NCI-H774 (cell line): ENCODE measurements at places on chromosomes 5 and 9.
A peak's percentile ranks its signal among the peaks of the same experiment; 100 is the strongest.

GRCh38 chr9:73611032-73611431, 459.4 kb downstream of the ANXA1 start:
- DNase-seq: no peak

DNA sequence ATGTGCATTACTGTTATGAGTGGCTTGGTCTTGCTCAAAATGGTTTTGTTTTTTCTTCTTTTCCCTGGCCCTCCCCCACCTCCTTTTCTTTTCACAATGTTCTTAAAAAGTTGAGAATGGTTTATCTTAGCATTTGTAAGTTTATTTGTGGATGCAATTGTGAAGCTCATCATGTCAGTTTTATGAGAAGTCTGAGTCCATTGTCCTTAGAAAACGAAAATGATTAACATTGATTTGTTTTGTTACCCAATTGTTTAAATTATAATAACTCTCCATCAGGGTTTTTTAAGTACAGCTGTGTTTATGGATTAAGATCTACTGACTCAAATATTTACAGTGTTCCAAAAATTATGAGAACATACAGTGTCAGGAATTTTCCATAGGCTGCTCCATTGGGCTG, 511.3 kb upstream of the PAPPA start:
- no peak for DNase-seq

- no peak for DNase-seq
Measured at GRCh38 chr9:129586685-129587084, 34.2 kb downstream of the C9orf50 start.

DNA sequence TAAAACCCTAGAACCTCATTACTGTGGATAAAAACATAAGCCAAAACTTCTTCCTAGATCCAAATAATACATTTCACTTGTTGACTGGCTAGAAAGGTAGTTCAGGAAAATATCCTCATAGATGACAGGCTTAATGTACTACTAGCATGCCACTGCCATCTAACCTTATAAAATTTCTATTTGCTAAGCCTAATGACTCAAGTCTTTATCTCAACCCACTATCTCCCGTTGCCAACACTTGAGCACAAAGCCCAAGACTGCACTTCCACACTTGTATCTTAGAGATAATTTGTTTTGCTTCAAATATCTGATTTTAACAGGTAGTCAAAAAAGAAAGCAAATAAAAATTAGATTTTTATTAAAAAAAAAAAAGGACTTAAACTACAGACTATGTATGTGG, 42.7 kb downstream of the FBXL17 start:
- DNase-seq: no peak

GRCh38 chr5:73204733-73205132, 31.7 kb downstream of the TMEM174 start:
- DNase-seq: no peak

DNA sequence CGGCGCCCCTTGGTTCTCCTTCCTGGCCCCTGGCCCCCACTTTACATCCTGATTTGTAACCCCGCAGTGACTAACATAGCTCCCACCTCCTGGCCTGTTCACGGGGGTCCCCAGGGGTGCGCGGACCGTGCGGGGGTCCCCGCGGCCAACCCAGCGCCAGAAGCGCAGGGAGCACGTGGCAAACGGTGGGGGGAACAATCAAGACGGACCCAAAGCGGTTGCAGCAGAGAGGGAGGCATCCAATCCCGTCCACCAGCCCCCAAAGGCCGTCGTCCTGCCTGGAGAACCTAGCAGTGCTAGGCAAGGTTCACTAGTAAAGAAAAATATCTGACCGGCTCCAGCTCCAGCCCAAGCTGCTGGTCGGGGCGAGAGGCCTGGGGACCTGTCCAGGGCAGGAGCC, 201.5 kb downstream of the AUH start:
- DNase-seq: no peak

DNA sequence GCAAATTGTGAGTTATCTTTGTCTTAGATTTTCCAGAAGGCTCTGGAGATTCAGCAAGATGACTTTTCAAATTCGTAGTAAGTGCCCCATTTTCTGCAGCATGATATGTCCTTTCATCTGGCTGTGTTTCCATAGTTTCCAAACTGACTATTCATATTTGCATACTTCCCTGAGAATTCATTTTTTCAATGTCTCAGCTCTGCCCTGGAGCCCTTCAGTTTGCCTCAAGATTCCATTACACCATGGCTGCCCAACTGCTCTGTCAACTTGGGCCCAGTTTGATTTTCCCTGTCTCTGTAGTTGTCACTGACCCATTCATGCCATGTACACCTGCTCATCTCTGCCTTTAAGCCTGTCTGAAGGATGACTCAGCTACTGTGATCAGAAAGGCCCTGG, 94.2 kb upstream of the RUSC2 start:
- DNase-seq: no peak

DNA sequence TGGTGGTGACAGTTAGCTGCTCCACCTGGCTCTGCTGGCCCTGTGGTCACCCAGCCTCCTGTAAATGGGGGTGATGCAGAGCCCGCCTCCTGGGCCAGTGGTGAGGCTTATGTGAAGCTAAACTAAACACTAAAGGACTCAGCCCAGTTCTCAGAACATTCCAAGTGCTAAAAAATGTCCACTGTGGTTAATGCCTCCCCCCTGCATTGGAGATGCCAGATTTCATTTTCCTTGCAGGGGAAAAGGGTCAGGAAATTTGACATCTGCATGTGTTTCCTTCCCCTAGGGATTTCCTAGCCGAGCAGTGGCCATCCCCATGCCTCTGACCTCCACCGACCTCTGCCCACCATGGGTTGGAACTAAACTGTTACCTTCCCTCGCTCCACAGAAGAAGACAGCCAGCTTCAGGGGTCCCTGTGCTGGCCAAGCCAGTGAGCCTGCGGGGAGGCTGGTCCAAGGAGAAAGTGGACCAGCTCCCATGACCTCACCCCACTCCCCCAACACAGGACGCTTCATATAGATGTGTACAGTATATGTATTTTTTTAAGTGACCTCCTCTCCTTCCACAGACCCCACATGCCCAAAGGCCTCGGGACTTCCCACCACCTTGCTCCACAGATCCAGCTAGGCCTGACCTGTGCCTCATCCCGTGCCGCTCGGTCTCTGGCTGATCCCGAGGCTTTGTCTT, 13.0 kb downstream of the CD74 start:
- no peak for DNase-seq

DNA sequence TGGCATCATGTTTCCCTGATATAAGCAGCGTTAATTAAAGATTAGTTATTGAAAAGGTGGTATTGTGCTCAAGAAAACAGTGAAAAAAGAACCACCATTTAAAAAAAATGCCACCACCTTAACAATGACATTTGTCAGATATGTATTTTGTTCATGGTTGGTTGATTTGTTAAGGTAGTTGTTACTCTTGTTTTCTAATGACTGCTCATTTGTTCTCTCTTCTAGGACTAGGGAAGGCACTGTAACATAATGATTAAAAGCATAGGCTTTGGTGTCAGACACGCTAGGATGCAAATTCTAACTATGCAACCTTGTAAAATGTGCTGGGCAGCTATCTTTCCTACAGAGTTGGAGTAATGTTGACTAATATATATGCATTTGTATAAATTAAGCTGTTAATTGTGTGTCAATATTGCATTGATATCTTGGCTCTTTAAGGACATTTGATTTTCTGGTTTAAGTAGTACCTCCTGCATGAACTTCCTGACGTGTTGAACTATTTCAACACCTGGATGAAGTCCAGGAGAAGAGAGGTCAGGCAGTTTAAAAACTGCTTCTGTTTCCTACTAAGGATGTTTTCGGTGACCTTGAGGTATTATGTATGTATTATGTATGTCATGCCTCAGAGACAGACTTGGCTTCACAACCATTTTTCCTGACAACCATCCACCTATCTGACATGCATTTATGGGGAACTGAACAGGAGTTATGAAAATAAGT, 77.8 kb downstream of the MUSK start:
- no peak for DNase-seq

GRCh38 chr5:389891-390622, 52.9 kb upstream of the EXOC3 start:
- no peak for DNase-seq

GRCh38 chr9:76394195-76394959, at the start of gene RFK:
RFK (minus strand) TSS chr9:76394426; CDS start chr9:76394171, 255 bp downstream.
- peak; percentile 86 for DNase-seq

- no peak for DNase-seq
Measured at GRCh38 chr9:95463148-95464060, 53.4 kb downstream of the PTCH1 start.

DNA sequence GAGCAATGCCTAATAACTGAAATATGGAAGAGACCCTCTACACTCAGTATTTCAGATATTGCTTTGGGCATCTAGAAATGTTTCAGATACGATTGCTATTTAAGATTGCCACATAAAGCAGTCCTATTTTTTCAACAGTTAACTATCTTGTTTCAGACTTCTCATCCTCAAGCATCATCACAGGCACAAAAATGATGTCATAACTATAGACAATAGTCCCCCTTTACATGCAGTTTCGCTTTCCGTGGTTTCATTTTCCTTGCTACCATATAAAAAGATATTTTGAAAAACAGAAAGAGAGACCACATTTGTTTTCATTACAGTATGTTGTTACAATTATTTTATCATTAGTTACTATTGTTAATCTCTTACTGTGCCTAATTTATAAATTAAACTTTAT, 347.4 kb downstream of the NDUFS4 start:
- no peak for DNase-seq

- DNase-seq: no peak
Measured at GRCh38 chr5:40906351-40906751, 2.9 kb upstream of the C7 start.

DNA sequence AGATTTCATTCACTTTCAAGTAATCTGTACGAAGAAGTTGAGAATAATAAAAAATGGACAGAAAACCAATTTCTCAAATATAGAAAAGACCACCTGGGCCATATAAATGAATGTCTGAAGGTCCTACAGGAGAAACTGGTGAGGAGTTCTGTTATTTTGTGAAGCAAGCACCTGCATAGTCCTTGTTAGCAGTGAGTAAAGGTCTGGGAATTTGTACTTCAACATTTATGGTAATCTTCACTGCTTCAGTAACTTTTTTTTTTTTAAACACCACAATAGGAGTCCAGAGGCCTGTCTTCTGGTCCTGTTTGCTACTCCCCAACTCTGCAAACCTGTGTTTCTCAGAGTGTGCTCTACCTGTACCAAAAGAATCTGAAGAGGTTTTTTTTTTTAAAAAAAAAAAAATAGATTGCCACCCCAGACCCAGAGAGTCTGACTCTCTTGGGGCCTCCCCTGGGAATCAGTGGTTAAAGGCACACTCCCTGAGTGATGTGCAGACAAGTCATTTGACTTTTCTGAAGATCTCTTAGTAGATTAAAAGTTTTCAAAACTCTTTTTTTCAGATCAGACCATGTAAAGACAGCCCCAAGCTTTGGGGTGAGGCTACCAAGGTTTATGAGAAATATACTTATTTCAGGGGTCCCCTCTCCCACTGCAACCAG, 55.5 kb downstream of the FAM81B start:
- no peak for DNase-seq

GRCh38 chr9:109020581-109021511, 7.5 kb upstream of the CTNNAL1 start:
- no peak for DNase-seq

- DNase-seq: no peak
Measured at GRCh38 chr5:31630931-31631330, 8.0 kb upstream of the PDZD2 start.

DNA sequence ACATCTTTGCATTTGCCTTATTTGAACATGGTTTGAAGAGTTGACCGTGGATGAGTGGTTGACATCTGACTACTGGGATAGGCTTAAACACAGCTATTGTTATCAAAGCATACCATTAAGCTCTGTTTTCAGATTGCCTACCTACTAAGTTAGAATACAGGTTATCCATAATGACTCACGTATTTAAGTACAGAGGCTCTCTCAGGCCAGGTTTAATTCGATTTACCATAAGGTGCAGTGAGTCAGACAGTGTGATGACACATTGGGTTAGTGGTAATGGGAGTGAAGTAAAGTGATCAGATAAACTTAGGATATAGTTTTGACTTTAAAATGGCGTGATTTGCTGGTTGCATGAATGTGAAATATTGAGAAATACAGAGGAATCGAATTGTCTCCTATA, 732.0 kb upstream of the CTNND2 start:
- DNase-seq: no peak

- DNase-seq: no peak
Measured at GRCh38 chr9:134700636-134701350, 59.2 kb downstream of the COL5A1 start.

GRCh38 chr5:7868427-7868772, 431 bp downstream of the FASTKD3 start:
- no peak for DNase-seq

GRCh38 chr5:1568201-1568979, 44.6 kb upstream of the LPCAT1 start:
- DNase-seq: no peak
